CD8-positive, alpha-beta T cell (primary cell): ENCODE measurements at places on chromosomes 13 and 19.

GRCh38 chr13:99191900-99192399, 8.7 kb upstream of the UBAC2 start:
- DNase-seq, result no peak

GRCh38 chr13:42876270-42876714, 94.9 kb downstream of the FAM216B start:
- no peak for DNase-seq

- DNase-seq, result no peak
Measured at GRCh38 chr13:98528663-98529064, 48.2 kb downstream of the STK24 start.

GRCh38 chr19:37855098-37855497, 51.3 kb downstream of the WDR87 start:
- no peak for DNase-seq

GRCh38 chr19:19597809-19598306, 20.6 kb downstream of the PBX4 start:
- peak; percentile 22 for DNase-seq
